ENCODE measurements at places on chromosomes 11 and 22. TPM values are rescaled to one million over a fixed set of nuclear protein-coding genes. Genes with fewer than 3 reads are reported as not detected.

DNA sequence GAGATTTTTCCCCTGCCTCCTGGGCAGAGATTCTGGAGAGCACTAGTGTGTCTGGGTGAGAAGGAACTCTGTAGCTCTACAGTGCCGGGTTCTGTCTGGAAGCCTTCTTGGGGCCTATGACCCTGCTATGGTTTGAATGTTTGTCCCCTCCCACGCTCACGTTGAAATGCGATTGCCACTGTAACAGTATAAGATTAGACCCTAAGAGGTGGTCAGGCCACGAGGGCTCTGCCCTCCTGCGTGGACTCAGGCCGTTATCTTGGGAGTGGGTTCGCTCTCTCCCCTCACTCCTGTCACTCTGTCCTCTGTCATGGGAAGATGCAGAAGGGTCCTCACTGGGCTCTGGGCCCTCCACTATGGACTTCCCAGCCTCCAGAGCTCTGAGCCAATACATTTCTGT, 3.5 kb downstream of the AP5B1 start:
- DNase-seq, result no peak

LRRN4CL gene
- not detected for total RNA-seq

FOLH1 gene
- total RNA-seq, result not detected

- DNase-seq, result peak; percentile 34
These were observed 859 bp upstream of the FGF19 start for GRCh38 chr11:69704508-69705253.

DNA sequence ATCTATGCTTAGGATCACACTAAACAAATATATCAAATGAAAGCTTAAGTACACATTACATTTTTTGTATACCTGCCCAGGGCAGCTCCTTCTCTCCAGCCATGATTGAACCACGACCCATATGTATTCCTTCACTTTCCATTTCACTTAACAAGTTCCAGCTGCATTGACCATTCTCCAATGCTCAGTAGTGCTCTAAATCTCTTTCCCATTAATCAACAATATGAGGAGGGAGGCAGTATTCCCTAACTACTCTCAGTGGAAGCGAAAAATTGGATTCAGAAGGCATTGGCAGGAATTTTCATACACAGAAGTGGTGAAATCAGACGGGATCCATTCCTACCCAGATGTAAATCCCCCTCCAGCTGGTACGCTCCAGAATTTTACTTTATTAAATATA, 372.0 kb upstream of the LUZP2 start:
- DNase-seq, result no peak

AGBL2 gene
- 4.5 TPM for total RNA-seq

GRCh38 chr11:405323-405953, 9.4 kb downstream of the SIGIRR start:
- DNase-seq, result no peak

GNAZ gene
- total RNA-seq, result 0.56 TPM

DNA sequence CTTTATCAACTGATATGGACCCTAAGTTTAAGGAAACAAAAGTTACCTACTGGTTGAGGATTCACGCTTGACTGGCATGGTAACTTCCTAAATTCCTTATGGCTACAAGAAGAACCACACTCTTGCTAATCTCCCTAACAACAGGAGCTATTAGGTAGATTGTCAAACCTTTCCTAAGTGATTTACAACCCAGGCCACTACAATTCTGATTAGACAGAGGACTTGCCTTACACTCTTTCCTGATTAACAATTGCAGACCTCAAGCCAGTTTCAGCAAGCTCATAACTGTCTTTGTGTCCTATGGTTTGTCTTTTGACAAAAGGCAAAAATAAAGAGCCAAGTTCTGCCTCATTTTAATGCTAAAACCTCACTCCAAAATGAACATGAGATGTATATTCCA, 16.3 kb downstream of the OR52K2 start:
- no peak for DNase-seq

- DNase-seq, result no peak
These were observed 19.3 kb upstream of the SHISAL1 start for GRCh38 chr22:44331881-44332714.

DNA sequence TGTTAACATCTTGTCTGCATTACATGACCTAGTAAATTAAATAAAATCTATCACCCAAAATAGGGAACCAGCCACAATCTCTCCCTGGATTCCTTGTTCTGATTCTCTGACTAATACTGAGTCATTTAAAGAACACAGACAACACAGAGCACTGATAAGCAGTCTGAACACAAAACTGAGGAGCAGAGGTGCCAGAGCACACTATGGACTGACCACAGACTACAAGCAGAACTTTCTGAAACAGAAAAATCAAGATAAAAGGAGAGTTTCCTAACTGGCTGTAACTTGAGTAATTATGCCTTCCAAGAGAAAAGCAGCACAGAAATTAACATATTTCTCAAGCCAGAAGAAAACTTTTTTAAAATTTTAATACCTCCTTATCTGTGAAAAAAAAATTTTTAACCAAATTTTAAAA, 128.8 kb downstream of the SGSM3 start:
- DNase-seq, result peak; percentile 13

GPR83 gene
- total RNA-seq, result 0.07 TPM

TRIM51 gene
- not detected for total RNA-seq

SLC25A45 gene
- 12.8 TPM for total RNA-seq

ALDH3B2 gene
- not detected for total RNA-seq

IL18BP gene
- 8.2 TPM for total RNA-seq

DNA sequence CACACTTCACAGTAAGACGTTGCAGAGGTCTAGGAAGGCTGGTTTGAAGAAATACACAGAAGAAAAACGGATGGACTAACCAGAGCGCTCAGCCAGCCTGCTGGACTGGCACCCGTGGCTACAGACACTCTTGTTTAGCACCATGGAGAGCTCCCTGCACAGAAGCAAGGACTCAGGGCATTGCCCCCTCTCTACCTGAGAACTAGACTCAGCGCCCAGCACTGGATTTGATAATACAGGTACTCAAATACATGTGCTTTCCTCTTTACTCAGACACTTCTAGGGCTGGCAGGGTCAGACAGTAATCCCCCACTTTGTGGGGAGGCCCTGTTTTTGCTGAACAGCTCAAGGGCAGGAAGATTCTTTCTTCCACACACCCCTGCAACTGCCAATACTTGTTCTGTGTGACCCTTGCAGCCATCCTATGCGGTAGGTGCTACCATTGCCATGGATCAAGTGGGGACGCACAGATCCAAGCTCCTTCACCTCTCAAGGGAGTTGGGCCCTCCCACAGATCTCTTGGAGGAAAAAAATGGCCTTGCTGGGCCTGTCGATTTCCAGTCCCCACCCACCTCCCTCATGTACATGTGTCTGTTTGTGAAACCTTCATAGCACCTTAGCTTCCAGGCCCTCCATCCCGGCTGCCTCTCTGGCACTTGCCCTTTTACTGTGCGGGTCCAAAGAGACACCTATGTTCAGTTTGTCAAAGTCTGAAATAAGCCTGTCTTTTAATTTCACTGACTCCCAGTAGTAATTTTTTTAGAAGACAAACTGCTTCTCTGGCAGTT, 5.1 kb upstream of the P2RX6 start:
- DNase-seq, result peak; percentile 55

DNA sequence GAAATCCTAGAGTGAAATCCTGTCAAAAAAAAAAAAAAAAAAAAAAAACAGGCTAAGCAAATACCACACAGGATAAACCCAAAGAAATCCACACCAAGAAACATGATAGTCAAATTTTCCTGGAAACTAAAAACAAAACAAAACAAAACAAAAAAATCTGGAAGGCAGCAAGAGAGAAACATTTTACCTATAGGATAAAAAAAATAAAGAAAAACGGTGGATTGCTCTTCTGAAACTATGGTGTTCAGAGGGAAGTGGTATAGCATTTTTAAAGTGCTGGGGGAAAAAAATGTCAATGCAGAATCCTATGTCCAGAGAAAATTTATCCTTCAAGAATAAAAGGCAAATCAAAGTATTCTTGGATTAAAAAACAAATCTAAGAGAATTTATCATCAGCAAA, 41.6 kb upstream of the CBX7 start:
- no peak for DNase-seq

GRCh38 chr22:32574958-32575910, 100.6 kb downstream of the FBXO7 start:
- DNase-seq, result peak; percentile 60

DNA sequence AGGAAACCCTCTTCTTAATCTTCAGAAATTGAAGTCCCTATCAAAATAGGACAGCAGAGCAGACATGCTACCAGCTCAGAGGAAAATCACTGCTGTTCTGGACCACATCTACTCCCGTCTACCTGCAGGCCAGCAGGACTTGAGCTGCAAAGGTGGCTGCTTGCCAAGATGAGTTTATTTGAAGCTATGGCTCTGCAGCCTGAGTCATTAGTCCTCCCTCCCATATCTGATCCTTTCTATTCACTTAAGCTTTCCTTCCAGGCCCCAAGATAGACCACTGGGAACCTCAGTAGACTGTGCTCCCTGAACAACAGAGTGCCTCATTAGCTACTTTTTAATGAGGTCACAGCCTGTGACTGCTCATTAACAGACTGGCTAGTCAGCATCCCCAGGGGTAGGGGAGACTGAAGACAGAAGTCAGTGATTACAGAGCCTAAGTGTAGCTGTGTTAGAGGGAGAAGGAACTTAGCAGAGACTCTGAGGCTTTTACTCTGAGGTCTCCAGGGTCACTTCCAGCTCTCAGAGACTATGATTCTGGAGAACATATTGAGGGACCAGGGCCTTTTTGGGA, 6.8 kb upstream of the OR10A2 start:
- no peak for DNase-seq

GRCh38 chr11:62854825-62855570, 15.6 kb upstream of the WDR74 start:
- no peak for DNase-seq

GRCh38 chr11:19614370-19614940, 98.2 kb upstream of the NAV2 start:
- no peak for DNase-seq

DNA sequence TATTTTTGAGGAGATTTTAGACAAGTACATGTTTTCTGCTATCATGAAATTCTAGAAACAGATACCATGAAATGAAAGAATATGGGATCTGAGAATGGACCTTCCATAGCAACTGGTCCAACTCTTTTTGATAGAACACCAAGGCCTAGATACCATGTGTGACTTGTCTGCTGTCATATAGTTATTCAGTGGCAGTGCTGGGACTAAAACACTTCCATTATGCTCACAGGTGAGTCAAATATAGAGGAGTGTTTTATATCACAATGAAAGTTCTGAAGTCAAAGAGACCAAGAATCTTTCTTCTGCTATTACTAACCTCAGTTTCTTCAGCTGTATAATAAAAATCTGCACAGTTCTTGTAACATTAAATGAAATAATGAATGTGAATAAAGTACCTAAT, 276.9 kb downstream of the DCDC1 start:
- no peak for DNase-seq

C22orf31 gene
- not detected for total RNA-seq

OR8G1 gene
- total RNA-seq, result not detected

DNA sequence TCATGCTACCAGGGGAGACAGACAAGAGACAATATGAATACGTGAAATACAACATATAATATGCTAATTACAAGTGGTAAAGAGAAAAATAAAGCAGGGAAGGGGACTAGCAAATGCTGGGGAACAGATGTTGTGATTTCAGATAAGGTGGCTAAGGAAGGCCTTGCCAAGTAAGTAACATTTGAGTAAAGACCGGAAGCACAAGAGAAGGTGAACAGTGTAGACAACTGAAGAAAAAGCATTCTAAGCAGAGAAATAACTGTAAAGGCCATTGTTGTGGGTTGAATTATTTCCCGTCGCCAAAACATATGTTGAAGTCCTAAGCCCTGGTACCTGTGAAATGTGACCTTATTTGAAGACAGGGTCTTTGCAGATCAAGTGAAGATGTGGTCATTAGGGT, 63.7 kb upstream of the EED start:
- no peak for DNase-seq

DNA sequence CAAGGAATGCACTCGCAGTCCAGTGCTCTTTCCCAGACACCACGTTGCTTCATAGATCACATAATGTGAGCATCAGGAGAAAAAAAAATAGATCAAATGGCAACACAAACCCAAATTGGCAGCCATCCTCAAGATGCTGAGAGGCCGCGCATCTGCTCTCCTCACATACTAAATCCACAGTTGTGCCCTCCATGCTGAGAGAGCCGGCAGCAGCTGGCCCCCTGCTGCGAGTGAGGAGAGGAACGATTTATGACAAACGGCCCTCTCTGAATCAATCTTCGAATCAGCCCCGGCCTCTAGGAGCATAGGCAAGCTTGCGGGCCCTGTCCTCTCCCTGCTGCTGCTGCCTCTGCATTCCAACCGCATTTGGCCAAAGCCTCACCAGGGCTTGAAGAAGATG, 159.9 kb upstream of the TENM4 start:
- DNase-seq, result no peak

APOA1 gene
- total RNA-seq, result not detected

GLYAT gene
- not detected for total RNA-seq

DNA sequence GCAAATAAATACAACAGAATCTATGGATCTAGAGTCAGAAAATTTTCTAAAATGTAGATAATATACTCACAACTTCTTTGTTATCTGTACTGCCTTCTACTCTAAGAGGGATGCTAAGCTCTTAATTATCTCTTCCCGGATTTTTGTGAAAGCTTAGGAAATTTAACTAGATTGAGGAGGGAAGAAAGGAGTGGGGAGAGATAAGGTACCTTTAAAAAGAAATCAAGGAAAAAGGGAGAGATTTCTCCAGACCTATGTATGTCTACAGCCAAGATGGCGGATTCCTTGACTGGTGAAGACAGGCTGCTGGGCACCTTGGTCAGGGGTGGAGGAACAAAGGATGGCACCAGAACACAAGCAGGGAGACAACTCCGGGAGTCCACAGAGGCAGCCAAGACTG, 23.0 kb downstream of the ZNF280B start:
- no peak for DNase-seq

OR2AG1 gene
- not detected for total RNA-seq

- DNase-seq, result no peak
These were observed 61.9 kb downstream of the C11orf58 start for GRCh38 chr11:16800382-16800781.

DNA sequence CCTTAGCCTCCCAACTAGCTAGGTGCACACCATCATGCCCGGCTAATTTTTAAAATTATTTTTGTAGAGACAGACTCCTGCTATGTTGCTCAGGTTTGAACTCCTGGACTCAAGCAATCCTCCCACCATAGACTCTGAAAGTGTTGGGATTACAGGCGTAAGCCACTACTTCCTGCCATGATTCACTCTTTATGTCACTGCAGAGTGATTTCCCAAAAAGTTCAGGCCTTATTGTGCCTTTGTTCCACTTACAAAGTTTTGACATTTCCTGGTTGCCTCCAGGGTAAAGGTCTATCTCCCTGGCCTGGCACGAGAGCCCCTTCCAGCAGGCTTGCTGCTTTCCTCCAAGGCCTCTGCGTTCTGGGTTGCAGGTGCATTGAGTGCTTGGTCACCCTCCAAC, 44.6 kb upstream of the RIC3 start:
- no peak for DNase-seq

DNA sequence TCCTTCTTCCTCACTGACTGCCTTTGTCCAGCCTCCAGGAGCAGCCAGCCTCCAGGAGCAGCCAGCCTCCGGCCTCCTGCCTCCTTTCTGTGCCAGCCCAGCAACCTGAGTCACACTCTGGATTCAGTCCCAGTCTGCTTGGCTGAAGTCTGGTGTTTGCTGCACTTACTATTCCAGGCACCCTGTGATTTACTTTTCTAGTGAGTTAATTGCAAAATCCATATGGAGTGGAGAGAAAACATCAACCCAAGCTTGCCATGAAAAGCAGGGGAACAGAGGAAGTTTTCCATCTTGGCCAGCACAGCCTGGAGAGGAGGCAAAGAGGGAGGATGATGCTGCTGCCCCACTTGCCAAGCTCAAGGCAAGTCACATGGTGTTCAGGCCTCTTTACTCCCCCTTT, 400.5 kb downstream of the TENM4 start:
- no peak for DNase-seq

Data from activated CD8-positive, alpha-beta T cell treated with anti-CD3 and anti-CD28 coated beads for 36 hours (primary cell).